ENCODE measurements at places on chromosomes 7 and 10.

GRCh38 chr10:58853668-58854067 is 322.8 kb upstream of the PHYHIPL start:
- DNase-seq = no peak

DNA sequence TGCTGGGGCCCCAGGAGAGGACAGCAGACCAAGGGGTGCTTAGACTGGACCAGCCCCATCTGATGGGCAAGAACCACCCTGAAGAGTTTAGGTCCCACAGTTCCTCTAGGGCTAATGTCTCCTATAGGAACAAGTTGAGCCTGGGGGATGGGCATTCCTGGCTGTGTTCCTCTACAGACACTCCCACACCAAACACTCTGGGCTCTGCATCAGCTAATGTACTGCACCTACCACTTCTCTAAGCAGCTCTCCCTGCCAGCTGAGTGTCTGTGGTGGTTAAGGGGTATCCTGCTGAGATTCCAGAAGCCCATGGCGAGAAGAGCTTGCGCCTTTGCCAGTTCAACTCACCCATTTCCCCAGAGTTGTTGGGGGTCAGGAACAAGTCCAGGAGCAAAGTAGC is 284.1 kb upstream of the CSTF2T start:
- no peak for DNase-seq

DNA sequence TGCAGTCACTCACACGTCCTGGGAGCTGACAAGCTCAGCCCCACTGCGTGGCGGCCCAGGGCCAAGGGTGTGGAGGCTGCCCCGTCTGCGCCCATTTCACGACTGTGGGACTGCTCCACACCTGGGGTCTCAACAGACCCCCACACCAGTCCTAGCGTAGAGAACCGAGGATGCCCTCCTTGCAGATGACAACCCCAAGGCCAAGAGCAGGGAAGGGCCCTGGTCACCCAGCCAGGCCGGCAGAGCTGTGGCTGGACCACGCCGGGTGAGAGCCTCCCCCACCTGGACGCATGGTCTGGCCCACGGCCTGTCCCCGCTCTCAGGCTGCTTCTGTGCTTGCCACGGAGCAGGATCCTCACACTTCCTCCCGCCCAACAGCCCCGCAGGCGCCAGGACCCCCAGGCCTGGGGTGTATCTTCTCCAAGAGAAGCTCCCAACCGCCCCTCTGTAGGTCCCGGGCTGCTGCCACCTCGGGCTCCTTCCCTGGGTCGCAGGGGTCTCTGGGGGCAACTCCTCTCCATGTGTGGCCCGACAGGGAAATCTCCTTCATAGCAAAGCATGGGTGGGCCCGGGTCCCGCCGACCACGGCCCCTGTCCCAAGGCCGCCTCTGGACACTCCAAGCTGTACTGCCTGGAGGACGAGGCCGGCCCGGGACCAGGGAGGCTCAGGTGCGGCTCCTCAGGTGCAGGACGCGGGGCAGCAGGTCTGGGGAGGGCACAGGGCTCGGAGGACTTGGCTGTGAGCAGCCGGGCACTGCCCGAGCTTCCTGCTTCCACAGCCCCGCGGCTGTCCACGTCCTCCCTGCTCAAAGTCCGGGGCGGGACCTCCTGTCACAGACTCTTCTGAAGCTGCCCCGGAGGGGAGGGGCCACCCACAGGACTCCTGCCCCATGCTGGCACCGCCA is 88.8 kb downstream of the FOXL3 start:
- peak; percentile 60 for DNase-seq

GRCh38 chr7:44111761-44112160 is 7.6 kb downstream of the AEBP1 start:
- DNase-seq = no peak

DNA sequence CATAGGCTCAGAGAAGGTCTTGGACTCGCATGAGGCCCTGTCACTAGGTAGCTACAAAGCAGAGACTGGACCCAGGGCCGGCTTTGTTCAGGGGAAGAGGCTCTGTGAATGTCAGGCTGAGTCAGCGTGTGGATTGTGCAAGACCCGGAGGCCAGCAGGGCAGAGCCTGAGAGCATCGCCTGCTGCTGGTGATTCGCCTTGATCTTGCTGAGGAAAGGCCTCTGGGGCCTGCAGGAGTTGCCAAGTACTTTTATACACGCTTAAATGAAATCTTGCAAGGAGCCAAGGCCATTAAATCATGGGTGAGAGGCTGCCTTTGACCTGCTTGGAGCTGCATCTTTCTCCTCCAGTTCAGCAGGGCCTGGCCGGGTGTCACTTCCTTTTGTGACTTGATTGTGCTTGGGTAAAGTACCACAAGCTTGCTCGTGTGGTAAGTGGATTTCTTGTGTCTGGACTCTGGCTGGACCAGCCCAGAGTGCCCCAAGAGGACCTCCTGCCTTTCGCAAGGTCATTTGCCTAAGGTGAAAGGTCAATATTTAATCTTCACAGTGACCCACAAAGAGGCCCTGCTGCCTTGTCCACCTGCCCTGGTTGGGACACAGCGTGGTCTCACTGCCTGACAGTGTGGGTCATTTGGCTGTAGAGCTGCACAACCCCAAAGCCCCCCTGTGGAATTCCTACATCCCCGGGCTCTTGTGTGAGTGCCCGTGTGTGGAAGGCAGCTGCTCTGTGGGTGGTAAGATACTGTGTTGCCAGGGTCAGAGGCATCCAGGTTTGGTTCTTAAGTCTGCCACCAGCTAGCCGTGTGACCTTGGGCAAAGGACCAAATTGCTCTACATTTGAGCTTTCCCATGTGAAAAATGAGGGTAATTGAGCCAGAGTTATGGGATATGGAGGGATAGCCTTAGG is 38.6 kb upstream of the SH2D4B start:
- no peak for DNase-seq

GRCh38 chr7:44381494-44382220 is 56.3 kb upstream of the CAMK2B start:
- DNase-seq = peak; percentile 37

GRCh38 chr10:110600487-110601101 is 33.1 kb downstream of the SMC3 start:
- no peak for DNase-seq

DNA sequence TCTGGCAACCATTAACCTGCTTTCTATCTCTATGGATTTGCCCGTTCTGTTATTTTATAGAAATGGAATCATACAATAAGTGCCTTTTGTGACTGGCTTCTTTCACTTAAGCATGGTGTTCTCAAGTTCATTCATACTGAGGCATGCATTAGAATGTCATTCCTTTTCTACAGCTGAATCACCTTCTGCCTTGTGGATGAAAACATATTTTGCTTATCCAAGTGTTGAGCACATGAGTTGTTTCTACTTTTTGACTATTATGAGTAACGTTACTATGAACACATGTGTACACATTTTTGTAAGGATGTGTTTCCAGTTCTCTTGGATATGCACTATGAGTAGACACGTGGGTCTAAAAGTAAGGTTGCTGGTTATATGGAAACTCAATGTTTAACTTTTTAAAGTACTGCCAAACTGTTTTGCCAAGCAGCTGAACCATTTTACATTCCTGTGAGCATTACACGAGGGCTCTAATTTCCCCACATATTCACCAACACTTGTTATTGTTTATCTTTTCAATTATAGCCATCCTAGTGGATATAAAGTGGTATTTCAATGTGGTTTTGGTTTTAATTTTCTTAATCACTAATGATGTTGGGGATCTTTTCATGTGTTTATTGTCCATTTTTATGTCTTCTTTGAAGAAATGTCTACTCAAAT is 241.3 kb downstream of the FANK1 start:
- DNase-seq = no peak

GRCh38 chr7:140375323-140375722 is 23.0 kb downstream of the SLC37A3 start:
- no peak for DNase-seq

DNA sequence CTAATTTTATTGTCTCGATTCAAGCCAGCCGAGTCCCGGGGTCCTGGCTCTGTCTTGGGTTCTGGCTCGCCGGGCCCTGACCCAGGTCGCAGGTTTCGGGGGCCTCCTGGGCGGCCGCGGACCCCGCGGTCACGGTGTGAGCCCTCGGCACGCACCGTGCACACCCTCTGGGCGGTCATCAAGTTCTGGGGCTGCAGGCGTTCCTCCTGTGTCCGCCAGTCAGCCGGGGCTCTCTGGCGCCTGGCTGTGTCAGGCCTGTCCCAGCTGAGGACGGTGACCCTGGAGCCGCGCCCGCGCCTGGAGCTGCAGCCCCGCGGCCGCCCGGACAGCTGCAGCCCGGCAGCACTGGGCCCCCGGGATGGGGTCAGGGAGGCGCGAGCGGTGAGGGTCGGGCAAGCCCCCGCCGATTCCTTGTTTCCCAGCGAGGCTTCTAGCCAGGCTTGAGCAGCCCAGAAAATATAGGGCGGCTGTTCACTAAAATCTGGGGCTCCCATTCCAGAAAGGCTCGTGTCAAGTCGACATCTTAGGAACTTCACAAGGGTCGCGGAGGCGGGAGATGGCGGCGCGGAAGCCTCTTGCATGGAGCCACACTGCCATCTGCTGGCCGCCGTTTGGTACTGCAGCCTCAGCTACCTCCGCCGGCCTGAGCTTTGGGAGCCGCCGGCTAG is 4.2 kb upstream of the HOXA7 start:
- peak; percentile 94 for DNase-seq

GRCh38 chr7:148645898-148646297 is 52.8 kb upstream of the CUL1 start:
- no peak for DNase-seq

GRCh38 chr7:112150823-112151641 is 55.2 kb downstream of the DOCK4 start:
- DNase-seq = no peak

GRCh38 chr10:89241026-89241425 is 10.5 kb downstream of the LIPA start:
- no peak for DNase-seq

- DNase-seq = peak; percentile 74
These were observed at the start of gene DYNC1I1 for GRCh38 chr7:95772298-95772770. Gene DYNC1I1 (plus strand): TSS chr7:95772554. CDS start chr7:95804730, 32,176 bp downstream.

DNA sequence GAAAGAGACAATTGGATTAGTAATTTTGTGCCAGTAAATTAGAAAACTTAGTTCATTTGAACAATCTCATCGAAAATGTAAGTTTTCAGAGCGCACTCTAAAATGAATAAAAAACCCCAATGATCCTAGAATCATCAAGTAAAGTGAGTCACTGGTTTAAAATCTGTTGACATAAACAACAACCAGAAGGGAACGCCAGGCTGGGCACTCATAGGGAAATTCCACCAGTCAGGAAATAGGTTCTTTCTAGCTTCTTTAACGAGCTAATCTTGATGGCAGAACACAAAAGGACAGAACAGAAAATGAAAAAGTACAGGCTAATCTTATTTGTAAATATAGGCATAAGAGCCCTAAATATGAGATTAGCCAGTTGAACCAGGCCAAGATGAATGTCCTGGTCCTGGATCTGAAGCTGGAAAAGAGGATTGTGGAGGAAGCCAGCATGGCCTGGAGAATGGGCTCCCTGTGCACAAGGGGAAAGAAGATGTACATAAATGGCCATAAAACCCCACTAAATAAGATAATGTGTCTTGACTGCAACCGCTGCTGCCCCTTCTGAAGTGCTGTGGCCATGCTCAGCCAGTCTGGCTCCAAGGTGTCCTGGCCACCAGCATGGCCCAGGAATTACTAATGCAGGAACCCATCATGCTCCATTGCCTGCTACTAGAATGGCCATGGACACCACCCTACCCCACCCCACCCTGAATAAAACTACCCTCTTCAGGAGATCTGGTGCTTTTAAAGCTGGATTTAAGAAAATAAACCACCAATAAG is 114.0 kb downstream of the WDFY4 start:
- DNase-seq = peak; percentile 5

DNA sequence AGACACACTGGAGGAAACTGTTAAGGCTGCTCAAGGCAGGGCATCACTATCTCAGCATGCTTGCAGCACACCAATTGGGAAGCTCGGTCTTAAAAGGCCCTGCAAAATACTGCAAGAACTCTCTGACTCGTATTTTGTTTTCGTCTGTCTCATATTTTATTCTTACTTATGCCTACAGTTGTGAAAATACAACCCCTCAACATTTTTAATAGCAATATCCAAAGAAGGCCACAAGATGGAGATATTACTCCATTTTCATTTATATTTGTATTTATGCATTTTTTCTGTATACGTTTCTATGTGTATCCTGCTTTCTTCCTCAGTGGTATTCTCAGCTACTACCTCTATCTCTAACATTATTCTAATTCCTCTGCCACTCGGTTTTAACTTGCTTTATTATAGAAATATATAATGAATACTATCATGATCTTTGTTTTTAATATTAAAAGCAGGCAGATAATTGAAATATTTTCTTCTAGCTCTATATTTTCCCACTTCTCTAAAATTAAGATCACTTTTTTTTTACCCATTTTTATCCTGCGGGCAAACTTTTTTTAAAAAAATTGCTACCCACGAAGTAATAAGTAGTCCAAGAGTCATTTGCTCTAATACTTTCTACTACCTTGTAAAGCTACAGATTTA is 10.0 kb downstream of the DNAJC1 start:
- DNase-seq = no peak

- no peak for DNase-seq
These were observed 159.7 kb downstream of the CCDC3 start for GRCh38 chr10:12841826-12842225.

GRCh38 chr7:129786825-129787563 is 165.8 kb downstream of the UBE2H start:
- DNase-seq = no peak

DNA sequence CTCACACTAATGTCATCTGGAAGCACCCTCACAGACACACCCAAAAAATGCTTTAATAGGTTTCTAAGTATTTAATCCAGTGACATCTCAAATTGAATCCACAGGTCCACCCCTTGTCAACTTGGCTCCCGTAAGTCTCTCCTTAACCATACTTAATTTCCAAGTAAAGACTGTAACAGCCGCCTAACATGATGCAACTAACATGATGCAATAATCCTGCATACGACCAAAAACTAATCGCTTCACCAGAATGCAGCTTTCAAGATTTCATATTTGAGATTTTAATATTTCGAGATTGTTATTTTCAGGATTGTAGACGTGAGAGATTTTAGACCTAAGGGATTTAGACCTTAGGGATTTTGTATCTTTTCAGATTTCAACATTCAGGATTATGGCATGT is 3.7 kb upstream of the HDAC9 start:
- DNase-seq = no peak

DNA sequence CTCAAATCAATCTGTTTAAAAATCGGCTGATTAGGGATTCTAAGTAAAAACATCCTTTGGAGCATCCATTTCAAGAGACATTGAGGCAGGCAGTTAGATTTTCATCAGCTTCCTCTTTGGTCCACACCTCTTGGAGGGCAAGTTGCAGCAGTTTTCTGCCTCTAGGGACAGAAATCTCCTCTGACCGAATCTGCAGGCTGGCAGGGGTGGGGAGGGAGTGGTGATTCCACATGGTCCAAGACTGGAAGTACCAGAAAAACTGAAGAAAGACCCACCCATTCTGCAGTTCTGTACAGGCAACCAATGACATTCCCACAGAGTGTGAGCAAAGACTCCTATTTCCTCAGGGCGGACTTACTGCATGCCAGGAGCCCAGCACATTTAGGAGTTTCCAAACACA is 29.0 kb downstream of the FGFBP3 start:
- DNase-seq = peak; percentile 60

DNA sequence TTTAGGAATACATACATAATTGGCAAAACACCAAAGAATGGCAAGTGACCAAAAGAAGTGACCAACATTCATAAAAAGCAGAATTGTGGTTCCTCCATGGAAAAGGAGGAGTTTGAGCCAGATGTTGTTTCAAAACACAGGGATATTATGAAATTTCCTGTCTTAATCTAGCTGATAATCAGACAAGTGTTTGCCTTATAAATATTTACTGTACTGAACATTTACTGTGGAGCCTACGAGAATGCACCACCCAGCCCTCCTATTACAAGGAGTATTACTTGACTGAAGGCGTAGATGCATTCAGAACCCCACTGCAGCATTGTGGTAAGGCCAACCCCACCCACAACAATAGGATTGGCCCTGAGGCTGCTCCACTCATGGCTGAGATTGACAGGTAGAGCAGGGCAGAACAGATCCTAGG is 118.9 kb downstream of the AKR1D1 start:
- no peak for DNase-seq

- no peak for DNase-seq
These were observed 43.8 kb upstream of the DMBT1 start for GRCh38 chr10:122516734-122517133.

Data from ecto neural progenitor cell (in vitro differentiated cells).